Stimulated activated CD8-positive, alpha-beta memory T cell treated with anti-CD3 and anti-CD28 coated beads, Interleukin-4, amount 100 ng/mL, for 4 hours (primary cell): ENCODE measurements at places on chromosomes 5 and 9.

DNA sequence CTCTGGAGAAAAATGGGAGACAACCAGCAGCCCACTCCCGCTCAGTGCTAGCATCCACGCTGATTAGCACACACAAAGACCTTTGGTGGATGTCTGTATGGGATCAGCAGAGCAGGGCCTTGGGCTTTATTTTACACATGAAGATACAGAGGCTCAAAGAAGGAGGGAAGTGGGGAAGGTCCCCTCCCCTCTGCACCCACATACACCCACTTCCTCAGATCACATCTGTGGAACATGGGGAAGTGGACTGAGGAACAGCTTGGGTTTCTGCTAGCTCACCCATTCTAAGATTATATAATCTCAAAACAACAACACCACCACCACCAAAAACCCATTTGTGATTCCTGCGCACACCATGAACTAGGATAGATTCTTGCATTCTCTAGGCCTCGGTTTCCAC lies 14.0 kb downstream of the GGTA1 start:
- no peak for DNase-seq

DNA sequence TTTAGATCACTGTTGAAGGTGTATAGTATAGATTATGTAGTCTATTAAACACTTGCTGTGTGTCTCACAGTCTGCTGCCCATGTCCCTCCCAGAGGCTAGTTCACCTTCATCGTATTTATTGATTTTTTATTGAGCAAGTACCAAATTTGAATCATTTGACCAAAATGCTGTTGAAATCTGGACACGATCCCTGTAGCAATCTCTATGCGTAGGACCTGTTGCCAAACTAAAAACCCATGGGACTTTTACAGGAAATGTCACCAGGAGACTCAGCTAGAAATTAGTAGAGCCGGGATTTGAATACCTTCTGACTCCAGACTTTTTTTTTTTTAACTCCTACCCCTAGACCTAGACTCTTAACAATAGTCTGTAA lies 17.5 kb downstream of the SLC31A1 start:
- DNase-seq = no peak

- DNase-seq = no peak
Observed at GRCh38 chr9:90953200-90953599, 151.6 kb downstream of the SYK start.

DNA sequence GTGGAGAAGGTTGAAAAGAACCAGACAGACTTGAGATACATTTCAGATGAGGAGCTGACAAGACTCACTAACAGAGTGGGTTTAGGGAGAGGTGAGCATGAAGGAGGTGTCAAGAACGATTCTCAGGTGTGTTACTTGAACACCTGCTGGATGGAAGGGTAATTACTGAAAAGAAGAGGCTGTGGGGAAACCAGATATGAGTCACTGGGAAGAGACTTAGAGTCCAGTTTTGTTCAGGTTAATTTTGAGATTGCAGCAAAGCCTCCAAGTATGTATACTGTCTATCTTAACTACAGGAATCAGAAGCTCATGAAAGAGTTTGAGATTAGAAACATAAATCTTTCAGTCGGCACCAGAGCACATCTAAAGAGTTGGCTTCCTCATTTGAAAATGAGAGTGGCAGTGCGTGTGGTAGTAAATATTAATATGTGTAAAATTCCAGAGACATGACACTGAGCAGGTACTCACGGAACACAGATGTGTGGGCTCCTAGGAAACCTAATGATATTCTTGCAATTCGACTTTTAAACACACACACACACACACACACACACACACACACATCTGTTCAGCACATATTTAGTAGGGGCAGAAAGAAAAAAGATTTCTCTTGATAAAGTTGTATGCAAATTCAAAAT lies 197.1 kb downstream of the CDH18 start:
- no peak for DNase-seq

DNA sequence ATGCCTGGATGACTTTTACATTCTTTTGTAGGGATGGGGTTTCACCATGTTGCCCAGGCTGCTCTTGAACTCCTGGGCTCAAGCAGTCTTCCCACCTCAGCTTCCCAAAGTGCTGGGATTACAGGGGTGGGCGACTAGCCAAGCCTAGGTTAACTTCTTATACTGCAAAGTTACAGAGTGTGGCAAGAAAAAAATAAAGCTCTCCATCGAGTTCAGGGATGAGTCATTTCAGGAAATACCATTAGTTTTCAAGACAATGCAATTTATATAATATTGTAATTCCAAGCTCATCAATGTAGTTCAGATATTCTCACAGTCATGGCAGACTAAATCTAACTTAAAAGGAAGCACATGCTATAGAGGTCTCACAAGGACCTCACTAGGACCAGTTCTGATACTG lies 11.5 kb upstream of the ABO start:
- DNase-seq = no peak

- no peak for DNase-seq
Observed at GRCh38 chr5:41281215-41281810, 68.0 kb upstream of the C6 start.

DNA sequence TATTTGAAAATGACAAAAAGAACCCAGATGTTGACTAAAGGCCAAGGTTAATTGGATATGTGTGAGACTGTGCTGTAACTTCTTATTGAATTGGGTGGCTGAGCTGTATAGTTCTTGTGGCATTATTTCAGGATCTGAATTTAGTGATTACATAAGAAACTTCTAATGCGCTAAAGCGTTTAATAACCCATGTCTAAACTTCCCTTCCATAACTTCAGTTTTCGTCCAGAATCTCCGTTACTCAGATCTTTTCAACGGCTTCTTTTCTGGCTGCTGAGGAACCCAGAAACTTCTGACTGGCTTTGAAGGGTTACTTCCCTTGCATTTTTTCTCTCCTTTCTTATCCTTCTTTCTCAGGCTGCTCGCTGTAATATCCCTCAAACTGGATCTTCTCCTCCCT lies 28.1 kb upstream of the C9orf72 start:
- DNase-seq = no peak

GRCh38 chr9:134217431-134218210 lies 53.3 kb upstream of the RNU6ATAC start:
- no peak for DNase-seq

DNA sequence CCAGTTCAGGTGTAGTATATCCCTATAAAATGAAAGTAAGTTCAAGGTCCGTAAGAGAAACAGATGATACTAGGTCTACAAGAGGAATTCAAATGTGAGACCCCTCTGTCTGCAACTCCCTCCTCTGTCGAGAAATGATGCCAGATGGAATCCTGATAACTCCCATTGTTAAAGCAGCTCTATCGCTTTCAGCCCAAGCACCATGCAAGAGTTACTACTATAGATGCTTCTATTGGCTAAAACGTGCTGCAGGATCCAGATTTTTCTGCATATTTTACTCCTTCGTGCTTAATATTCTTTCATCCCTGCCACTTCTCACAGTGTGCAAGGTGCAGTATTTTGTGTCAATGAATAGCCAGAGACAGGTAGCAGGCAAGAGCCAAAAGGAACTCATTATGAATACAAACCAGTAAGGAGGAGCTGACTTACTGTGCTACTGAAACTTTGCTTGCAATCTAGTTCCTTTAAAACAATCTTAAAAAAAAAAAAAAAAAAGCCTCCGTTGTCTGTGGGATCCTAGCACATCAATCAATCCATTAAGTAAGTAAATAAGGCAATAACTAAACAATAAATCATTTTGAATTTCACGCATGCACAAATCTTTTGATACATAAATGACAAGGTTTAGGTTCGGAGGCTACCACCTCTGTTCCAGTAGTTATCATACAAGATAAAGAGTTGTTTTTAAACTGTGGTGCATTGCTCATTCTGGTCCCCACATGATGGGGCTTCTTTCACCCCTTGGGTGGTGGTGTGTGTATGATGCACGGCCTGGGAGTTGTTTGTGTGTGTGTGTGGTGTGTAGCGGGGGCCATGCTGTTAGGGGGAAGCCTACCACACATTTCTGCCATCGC lies 151.1 kb upstream of the MPDZ start:
- DNase-seq = no peak

DNA sequence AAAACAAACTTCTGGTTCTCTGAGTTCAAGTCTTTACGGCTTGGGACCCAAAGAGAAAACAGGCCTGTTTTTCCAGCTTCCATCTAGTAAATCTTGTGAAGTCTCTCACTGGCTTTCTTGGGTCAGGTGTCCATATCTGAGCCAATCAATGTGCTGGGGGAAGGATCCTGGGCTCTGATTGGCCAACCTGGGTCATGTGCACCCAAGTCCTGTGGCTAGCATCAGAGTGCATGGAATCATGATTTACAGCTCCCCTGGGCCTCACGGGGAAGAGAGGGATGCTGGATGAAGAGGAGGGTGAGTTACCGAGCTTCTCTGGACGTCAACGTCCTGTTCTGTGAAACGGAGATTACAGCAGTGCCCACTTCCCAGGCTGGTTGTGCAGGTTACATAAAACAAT lies 19.4 kb downstream of the CXCL14 start:
- no peak for DNase-seq

- no peak for DNase-seq
Observed at GRCh38 chr5:137136991-137137632, 362.0 kb downstream of the SPOCK1 start.
